ENCODE measurements at places on chromosomes 5 and 9.

- no peak for DNase-seq
These were observed 283.9 kb upstream of the ANKRD55 start for GRCh38 chr5:56517011-56517416.

DNA sequence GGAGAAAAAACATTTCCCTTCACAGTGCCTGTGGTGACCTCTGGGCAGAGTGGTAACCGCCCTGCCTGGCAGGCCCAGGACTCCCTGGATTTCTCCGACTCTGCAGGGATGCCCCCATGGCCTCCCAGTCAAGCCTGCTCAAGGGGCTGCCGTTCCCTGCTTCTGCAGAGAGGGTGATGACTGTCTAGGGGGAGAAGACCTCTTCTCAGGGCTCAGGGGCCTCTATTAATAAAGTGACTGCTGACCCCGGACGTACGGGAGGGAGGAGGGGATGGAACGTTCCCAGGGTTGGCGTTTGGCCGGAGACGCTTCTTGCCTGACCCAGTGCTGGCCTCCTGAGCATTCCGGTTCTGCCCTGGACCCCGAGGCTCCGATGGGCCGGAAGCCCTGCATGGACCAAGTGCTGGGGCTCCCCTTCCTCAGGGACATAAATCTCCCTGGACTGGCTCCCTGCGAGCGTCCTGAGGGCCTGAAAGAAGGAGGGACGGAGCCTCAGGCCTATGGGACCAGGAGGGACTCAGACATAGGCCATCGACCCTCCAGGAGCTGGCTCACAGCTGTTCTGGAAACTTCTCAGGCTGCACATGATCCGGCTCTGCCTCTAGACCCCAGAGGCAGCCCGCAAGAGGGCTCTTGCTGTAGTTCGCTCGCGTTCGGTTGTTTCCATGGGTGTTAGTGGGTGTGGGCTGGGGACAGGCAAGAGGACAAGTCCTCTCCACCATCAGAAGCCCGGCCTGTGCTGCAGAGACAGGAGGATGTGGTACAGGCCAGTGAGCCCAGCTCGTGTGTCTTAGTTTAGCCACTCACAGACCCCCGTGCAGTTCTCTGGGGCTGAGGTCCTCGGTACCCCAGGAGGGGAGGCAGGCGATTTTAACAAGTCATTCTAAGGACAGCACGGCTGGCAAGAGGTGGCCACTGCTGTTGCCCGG lies 8.1 kb upstream of the RNU6ATAC start:
- DNase-seq, result no peak

DNA sequence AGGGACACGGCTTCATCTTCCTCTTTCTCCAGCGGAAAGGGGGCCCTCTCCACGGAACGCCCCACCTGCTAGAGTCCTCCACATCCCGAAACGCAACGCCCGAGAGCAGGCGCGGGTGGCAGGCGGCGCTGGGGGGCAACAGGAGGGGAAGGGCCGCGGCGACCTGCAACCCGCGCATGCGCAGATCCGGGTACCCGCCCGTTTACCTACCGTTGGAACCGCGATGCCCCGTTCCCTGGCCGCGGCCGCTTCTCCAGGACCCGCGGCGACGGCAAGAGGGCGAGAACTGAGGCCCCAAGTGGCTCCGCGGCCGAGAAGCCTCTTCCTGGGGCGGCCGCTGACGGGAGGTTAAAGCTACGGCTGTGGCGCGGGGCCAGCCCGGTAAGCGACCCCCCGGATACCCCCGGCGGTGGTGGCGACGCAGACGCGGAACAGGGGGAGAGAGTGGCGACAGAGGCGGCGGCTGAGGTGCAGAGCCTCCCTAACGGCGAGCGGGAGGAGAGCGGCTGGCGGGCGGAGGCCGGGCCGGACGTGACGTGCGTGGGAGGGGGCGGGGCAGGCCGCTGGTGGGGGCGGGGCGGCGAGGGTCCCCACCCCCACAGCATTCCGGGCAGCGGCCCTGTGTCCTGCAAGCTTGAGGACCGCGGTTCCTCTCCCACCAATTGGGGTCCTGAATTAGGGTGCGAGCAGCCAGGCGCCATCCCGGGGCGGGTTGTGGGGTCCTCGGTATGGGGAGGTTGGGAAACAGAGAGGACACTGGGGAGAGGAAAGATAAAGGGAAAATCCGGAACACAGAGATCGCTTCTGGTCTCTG lies at the start of gene FAM13B:
FAM13B (minus strand) TSS at position 508 of the 814 bp plus-strand sequence. CDS start 13,968 bp downstream, outside the sequence.
- DNase-seq, result peak; percentile 74

GRCh38 chr5:135497971-135498636 lies 37.7 kb downstream of the NEUROG1 start:
- DNase-seq, result no peak

- no peak for DNase-seq
These were observed 123.4 kb downstream of the ESM1 start for GRCh38 chr5:54862036-54862435.

GRCh38 chr5:180970336-180970735 lies 18.3 kb upstream of the BTNL3 start:
- no peak for DNase-seq

GRCh38 chr9:31071606-31072286 lies 1312.7 kb upstream of the ACO1 start:
- no peak for DNase-seq

DNA sequence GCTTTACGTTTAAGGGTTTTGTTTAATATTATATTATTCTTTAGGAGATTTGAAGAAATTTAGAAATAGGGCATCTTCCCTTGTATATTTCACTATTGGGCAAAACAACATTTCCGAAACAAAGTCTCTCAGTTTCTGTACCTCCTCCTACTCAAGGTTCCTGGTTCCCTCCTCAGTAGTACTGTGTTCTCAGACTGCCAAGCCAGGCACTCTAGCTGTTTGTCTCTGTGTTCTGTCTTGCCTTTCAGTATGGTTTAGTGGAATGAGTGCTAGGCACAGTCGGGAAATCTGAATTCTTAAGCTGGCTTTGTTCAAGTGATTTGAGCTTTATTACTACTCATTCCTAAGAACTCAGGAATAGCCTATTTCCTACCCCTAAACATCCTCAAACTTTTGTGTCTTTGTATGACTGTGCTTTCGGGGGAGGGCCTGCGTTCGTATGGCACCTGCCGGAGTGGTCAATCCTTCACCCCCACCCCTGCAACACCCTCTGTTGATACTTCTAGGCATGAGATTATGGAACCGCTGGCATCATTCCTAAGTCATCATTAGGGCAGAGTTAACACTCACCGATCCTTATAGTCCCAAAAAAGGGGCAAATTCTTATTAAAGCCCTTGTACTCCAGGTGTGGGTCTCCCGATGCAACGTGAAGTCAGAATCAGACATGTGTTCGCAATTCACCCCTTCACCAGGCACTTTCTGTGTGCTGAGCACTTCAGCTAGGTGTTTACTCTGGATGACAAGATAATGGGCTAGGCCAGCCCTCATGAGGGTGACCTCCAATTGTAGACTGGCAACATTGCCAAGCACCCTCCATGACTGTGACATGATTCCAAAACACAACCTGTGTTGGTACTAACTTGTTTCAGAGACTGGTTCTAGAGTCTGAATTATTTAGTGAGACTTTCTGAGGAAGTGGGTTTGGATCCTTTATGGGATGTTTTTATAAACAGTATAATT lies 24.5 kb downstream of the SNX18 start:
- DNase-seq, result no peak

GRCh38 chr9:120152295-120152694 lies 427.7 kb downstream of the CDK5RAP2 start:
- no peak for DNase-seq
